Hepatocyte (in vitro differentiated cells): ENCODE measurements at places on chromosomes 2 and 18. TPM values are rescaled to one million over a fixed set of nuclear protein-coding genes. Genes with fewer than 3 reads are reported as not detected.

- no peak for DNase-seq
Observed at GRCh38 chr18:56884511-56884910, 233.4 kb downstream of the WDR7 start.

DNA sequence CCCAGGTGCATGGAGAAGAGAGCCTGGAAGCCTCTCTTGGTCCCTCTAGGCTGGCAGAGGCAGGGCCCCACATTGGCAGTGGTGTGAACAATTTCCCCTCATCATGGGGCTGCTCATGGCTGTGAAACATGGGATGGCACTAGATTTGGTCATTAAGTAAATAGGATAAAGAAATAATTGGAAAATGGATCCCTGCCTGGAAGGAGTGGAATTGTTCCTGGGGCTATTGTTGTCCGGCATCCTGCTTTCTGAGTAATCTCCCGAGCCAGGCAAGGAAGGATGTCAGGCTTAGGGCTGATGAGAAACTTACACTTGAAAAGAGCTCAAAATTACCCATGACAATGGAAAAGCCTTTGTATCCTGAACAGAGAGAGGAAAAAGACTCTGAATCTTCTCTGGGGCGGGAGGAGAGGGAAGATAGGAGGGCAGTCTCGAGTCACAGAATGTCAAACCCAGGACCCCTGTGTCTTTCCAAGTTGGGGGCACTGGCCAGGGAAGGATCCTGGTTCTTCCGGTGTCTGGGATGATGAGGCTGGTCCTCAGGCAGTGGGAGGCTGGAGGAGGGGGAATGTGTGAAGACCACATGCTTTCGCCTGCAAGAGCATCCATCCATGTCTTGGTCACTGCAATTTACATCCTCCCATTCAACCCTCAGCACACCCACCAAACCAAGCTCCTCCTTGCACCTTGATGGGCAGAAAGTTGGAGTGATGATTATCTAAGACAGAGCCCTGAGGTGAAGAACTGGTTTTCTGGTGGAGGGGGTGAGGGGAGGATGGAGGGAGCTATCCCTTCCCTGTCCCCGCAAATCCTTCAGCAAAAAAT is 27.1 kb upstream of the STEAP3 start:
- DNase-seq = no peak

DNA sequence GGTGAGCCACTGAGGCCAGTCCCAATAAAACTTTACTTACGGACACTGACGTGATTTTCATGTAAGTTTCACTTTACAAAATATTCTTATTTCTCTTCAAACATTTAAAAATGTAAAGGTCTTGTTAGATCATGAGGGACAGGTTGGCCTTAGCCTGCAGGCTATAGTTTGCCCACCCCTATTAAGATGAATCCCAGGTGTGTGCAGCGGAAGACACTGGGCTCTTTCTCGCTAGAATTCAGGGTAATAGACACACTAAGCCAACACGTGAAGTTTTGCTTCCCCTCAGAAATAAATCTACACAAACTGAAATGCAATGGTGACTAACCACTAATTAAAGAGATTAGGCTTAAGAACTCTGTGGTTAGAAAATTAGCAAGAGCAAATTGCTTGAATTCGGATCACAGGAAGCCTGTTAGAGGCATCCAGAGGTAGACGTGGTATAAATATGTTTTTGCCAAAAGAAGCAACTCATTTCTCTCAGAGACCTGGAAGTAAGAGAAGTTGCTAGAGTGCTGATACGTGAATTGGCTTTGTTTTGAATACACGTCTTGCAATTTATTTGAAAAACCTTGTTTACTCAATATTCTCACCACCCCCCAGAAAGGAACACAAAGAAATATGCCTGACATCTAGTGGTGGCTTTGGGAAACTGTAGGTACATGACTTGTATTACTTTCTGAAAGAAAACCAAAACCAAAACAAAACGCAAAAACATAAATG is 151.6 kb downstream of the DTNB start:
- peak; percentile 83 for DNase-seq

DNA sequence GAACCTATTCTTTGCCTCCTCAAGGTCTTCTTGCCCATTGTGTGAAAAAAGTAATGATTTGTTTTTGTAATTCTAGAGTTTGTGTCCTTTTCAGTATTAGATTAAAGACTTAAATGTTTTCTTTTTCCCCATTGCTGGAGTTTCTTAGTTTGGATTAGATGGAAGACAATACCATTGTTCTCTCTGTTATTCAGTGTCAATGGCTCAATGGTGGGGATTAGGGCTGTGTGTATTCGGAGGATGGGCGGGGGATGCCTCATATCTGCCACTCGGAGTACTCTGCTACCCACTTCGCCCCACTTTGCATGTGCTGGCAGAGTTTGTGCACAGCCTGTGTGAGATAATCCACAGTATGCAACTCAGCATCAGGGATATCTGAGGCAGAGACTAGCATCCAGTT is 90.1 kb downstream of the KLHL29 start:
- no peak for DNase-seq

DNA sequence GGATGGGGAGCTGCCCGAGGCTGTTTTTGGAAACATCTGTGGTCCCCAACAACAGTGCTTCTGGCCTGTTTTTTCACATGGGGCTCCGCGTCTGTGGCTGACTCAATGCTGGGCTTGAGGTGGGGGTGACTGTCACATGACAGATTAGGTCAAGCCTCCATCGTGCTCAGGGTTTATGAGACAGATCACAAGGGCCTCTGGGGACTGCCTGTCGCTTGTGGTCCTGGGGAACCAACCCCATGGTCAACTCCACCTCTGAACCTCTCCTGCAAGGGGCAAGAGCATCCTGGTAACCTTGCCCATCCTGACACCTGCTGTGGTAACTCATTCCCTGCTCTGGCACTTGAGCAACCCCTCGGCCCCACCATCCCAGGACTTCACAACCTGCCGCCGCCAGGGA is 47.6 kb upstream of the SH3RF3 start:
- DNase-seq = no peak

- no peak for DNase-seq
Observed at GRCh38 chr18:3935305-3935704, 485.3 kb downstream of the TGIF1 start.

CFAP65 gene
- total RNA-seq = 0.03 and 0.12 TPM in 2 replicates

HS1BP3 gene
- 25.8 and 26.8 TPM in 2 replicates for total RNA-seq

MROH2A gene
- not detected in 2 replicates for total RNA-seq

IL36G gene
- 0.20 TPM in 1 of 2 replicates, not detected in the other for total RNA-seq
